ENCODE measurements at places on chromosomes 12 and 14.

- no peak for DNase-seq
Measured at GRCh38 chr14:96229315-96229714, 24.7 kb downstream of the BDKRB2 start.

DNA sequence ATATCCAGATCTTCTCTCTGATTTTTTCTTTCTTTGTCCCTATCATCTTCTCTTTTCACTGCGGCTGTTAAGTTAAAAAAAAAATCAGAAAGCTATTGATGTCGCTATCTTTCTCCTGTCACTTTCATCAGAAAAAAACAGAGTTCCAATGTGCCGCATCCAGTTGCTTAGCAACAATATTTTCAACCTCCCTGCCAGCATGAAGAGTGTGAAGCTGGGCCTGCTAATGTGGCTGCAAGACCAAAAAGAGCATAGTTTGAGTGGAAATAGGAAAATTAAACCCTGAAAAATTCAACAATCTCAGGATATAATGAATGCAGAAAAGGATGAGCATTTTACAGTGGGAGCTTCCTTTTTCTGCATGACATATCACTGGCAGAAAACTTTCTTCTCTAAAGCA, 1025.4 kb upstream of the LRFN5 start:
- no peak for DNase-seq

- no peak for DNase-seq
Measured at GRCh38 chr12:82176026-82176425, 182.2 kb downstream of the CCDC59 start.

DNA sequence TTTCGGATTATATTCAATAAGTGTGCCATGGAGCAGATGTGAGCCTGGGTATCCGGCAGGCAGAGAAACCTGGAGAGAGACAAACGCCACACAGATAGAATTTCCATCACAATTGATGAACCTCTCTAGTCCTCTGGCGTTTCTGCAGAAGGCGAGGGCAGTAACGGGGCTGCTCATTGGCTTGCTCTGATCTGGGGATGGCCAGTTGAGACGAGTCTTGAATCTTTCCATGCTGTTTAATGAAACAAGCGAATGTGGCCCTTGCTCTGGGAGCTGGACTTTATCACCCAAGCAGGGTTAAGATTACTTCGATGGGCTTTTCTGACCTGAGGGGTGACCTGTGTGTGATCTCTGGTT, 42.4 kb upstream of the CLMN start:
- DNase-seq: no peak

DNA sequence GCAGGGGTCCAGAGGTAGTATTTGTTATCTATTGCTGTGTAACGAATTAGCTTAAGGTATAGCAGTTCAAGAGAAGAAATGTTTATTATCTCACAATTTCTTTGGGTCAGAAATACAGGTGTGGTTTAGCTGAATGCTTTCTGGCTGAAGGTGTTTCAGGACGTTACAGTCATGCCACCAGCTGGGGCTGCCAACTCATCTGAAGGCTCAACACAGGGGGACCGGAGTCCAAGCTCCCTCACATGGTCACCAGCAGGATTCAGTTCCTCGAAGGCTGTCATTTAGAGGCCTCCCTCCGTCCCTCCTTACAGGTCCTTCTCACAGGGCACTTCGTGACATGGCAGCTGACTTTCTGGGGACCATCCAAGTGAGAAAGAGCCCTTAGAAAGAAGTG, 37.5 kb upstream of the SINHCAF start:
- peak; percentile 23 for DNase-seq

DNA sequence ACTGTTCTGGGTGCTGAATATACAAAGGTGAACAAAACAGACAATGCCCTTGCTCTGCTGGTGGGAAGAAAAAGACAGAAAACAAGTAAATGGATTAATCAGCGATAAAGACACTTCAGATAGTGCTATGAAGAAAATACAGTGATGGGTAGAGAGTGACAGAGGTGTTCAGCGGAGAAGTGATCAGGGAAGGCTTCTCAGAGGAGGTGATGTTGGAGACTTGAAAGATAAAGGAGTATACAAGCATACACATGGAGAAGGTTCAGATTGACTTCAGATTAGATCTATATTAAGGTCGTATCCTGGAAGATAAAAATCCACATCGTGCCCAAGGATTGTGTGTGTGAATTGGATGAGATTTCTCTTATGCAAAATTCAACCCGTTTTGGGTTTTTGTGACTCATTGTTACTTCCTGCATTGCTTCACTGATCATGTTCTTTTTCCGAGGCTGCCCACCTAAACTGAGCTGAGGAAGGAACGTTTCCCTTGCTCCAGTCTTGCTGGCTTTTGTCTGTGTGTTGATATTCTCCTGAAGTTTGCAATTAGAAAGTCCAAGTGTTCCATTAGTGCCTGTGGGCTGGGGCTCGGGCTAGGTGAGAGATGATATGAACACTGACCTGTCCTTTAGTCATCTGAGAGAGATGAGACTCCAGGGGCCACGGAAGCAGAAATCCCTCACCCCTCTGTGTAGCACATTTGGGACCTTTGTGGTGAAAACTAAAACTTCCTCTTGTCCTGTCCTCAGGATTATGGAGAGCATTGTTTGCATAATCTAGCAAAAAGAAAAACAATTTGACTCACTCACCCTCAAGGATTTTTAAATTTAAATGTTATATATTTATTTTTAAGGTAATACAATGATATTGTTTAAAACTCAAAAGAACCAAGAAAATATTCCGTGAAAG, 27.6 kb downstream of the PLXNC1 start:
- DNase-seq: no peak

DNA sequence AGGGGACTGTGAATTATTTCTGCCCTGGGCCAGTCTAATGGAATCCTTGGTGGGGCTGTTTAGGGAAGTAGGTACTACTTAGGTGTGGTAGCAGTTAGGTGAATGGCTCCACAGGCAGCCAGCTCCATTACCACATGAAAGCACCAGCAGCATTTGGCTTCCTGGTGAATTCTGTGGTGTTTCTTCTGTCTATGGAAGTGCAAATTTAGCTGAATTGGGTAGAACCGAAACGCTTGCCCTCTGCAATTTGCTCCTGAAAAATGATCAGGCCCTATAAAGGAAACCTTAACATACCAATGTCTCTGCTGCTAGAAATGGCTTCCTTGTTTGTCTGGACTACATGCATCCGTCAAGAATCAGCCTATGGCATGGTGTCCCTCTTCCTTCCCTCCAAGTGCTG, 16.4 kb downstream of the FLRT2 start:
- no peak for DNase-seq

- no peak for DNase-seq
Measured at GRCh38 chr14:37262649-37263048, 64.9 kb downstream of the MIPOL1 start.

DNA sequence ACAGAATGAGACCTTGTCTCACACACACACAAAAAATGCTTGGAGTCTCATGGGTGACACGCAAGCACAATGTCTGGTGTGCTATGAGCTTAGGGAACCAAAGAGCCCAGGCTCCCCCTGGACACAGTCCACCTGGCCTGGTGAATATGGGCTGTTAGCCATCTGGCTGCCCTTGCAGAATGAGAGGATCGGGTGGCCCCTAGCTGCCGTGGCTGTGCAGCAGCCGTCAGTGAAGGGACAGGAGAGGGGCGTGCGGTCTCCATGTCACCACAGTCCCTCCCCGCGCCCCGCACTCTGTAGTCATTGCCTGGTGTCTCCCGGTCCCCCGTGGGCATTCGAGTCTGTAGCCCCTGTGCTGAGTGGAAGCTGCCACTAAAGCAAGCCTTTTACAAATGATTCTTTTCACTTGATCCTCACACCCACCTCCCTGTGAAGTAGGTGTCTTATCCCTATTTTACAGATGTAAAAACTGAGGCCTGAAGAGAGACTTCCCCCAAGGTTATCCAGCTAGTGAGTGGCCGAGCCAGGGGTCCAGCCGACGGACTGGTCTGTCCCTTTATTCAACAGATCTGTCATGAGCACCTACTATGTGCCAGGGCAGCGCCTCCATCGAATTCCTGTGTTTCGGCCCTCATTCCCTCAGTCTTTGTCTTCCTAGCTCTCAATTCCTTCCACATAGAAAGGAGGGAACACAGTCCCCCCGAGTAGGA, 18.8 kb downstream of the MVK start:
- no peak for DNase-seq

GRCh38 chr12:59186451-59186850, 266.1 kb upstream of the LRIG3 start:
- DNase-seq: no peak

- no peak for DNase-seq
Measured at GRCh38 chr12:28242496-28243309, 52.4 kb downstream of the CCDC91 start.

DNA sequence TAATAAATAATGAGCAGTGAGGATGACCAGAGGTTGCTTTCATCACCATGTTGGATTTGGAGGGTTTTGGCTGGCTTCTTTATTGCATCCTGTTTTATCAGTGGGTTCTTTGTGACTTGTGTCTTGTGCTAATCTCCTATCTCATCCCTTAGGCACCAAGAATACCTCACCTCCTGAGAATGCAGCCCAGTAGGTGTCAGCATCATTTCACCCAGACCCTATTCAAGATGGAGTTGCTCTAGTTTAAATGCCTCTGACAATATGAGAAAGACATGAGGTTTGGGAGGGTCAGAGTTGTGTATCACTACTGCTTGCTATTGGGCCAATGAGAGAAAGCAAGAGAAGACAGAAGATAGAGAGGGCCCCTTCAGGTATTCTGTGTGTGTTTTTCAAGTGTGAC, 592.2 kb downstream of the ETNK1 start:
- DNase-seq: no peak

- DNase-seq: no peak
Measured at GRCh38 chr12:124434354-124434753, 133.1 kb downstream of the NCOR2 start.

- DNase-seq: peak; percentile 7
Measured at GRCh38 chr14:103243764-103244737, 90.0 kb upstream of the EIF5 start.

DNA sequence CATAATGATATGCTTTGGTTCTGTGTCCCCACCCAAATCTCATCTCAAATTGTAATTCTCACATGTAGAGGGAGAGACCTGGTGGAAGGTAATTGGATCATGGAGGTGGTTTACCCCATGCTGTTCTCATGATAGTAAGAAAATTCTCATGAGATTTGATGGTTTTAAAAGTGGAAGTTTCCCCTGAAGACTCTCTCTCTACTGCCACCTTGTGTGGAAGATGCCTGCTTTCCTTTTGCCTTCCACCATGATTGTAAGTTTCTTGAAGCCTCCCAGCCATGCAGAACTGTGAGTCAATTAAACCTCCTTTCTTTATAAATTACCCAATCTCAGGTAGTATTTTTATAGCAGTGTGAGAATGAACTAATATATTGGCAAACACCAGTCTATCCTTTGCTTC, 260.4 kb upstream of the PPFIA2 start:
- no peak for DNase-seq

- DNase-seq: no peak
Measured at GRCh38 chr12:104604070-104604994, 147.6 kb downstream of the CHST11 start.

DNA sequence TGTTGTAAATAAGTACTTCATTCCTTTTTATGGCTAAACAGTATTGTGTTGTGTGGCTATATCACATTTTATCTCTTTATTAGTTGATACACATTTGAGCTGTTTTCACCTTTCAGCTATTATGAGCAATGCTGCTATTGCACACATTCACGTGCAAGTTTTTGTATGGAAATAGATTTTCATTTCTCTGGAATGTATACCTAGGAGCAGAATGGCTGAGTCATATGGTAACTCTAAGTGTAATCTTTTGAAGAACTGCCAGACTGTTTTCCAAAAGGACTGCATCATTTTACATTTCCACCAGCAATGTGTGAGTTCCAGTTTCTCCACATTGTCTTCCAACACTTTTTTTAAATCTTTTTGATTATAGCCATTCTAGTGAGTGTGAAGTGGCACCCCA, 134.0 kb downstream of the SRGAP1 start:
- DNase-seq: no peak

- DNase-seq: no peak
Measured at GRCh38 chr12:13584541-13584940, 388.0 kb downstream of the EMP1 start.

- DNase-seq: no peak
Measured at GRCh38 chr14:100623961-100624360, 36.7 kb upstream of the BEGAIN start.

- no peak for DNase-seq
Measured at GRCh38 chr12:10873378-10873777, 10.7 kb downstream of the PRH1 start.

DNA sequence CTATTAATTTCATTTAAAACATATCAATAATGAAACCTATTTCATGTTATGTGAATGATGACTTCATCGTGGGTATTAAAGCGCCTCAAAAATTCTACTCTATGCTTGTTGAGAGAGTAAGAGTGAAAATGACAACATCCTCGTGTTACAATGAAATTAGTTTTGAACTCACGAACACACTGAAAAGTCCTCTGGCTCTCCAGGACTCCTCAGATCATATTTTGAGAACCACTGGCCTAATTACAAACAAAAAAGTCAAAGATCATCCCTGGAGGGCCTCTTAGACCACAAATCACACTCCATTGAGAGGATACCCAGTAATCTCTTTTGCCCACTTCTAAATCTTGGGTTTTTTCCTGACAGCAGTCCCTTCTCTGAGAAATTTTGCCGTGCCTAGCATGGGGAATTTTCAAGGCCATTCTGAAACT, 19.1 kb downstream of the DAAM1 start:
- DNase-seq: no peak

GRCh38 chr12:130982565-130983225, 29.0 kb downstream of the ADGRD1 start:
- DNase-seq: no peak

DNA sequence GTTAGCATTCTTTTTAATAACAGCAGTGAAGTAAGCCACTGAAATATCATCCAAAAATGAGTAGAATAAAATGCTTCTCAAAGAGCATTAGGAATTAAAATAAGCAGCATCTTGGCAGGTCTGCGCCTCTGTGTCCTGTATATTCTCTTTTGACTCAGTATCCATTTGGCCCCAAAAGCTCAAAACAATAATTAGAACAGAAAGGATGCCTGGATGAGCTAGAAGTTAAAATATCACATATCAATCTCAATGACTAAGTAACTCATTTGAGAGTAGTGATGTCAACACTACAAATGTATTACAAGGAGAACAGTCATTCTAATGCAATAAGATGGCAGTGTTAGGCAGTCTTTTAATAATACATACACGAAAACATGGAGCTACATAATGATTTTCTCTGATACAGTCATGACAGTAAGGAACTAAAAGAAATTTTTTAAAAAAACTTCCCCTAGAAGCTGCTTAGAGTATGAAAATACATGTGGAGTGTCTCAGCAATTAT, 160.9 kb upstream of the ABCD2 start:
- no peak for DNase-seq

DNA sequence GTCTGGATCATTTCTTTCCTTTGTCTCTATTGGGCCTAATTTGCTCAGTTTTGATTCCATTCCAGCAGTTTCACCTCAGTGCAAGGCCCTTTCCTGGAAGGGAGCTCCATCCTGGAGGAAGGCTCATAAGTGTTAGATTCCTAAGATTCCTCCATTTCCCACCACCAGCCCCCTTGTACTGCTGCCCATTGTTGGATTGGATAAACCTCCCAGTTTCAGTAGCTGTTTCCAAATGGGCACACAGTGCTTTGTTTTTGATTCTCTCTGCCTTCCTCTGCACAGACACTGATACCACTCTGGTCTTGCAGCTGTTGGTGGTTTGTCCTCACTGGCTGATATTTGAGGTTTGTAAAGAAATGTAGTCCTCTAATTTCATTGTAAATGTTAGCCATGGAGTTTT, 158.9 kb downstream of the SLC15A5 start:
- no peak for DNase-seq

- DNase-seq: no peak
Measured at GRCh38 chr12:68557011-68557730, 53.5 kb upstream of the RAP1B start.

Measured in DMS79 (cell line).